HT1080 (cell line): ENCODE measurements at places on chromosomes 16 and 17. TPM values are rescaled to one million over a fixed set of nuclear protein-coding genes. Genes with fewer than 3 reads are reported as not detected.

DNA sequence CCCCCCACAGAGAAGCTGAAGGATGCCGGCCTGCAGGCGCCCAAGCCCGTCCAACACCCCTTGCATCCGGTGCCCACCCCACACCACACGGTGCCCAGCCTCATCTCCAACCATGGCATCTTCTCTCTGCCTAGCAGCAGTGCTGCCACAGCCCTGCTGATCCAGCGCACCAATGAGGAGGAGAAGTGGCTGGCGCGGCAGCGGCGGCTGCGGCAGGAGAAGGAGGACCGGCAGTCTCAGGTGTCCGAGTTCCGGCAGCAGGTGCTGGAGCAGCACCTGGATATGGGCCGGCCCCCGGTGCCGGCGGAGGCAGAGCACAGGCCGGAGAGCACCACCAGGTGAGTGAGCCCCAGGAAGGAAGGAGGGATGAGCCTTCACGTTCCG is 31.5 kb downstream of the GINS2 start:
- no peak for DNase-seq

GRCh38 chr17:36645422-36645821 is 44.0 kb downstream of the MRM1 start:
- no peak for DNase-seq

DNA sequence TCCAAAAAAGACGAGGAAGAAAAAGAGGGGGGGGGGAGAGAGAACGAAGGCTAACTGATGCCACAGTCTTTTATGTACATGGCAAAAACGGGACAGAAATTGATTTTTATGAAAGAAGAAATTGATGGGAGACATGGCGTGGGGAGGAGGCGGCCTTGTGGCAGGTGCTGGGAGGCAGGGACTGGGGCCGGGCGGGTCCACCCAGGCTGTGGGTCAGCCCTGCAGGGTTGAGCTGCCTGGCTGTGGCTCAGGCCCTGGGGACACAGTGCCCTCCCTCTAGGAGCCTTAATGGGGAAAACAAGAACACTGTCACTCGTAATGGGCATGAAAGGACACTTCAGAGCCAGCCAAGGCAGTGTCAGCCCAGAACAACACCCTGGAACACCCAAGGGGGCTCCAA is 34.8 kb downstream of the SNX20 start:
- DNase-seq = no peak

GRCh38 chr16:2250652-2251295 is 613 bp downstream of the ECI1 start:
- DNase-seq = peak; percentile 55

The KRTAP9-6 gene
- not detected in 2 replicates for total RNA-seq

The MAP1LC3B gene
- total RNA-seq = 11.5 and 50.6 TPM in 2 replicates

The ALOXE3 gene
- total RNA-seq = 0.60 and 1.0 TPM in 2 replicates

The DNAH9 gene
- 0.07 TPM in 1 of 2 replicates, not detected in the other for total RNA-seq

The TIMM22 gene
- 25.2 and 25.8 TPM in 2 replicates for total RNA-seq
